ENCODE measurements at places on chromosomes 7 and 10.
A peak's percentile ranks its signal among the peaks of the same experiment; 100 is the strongest.

DNA sequence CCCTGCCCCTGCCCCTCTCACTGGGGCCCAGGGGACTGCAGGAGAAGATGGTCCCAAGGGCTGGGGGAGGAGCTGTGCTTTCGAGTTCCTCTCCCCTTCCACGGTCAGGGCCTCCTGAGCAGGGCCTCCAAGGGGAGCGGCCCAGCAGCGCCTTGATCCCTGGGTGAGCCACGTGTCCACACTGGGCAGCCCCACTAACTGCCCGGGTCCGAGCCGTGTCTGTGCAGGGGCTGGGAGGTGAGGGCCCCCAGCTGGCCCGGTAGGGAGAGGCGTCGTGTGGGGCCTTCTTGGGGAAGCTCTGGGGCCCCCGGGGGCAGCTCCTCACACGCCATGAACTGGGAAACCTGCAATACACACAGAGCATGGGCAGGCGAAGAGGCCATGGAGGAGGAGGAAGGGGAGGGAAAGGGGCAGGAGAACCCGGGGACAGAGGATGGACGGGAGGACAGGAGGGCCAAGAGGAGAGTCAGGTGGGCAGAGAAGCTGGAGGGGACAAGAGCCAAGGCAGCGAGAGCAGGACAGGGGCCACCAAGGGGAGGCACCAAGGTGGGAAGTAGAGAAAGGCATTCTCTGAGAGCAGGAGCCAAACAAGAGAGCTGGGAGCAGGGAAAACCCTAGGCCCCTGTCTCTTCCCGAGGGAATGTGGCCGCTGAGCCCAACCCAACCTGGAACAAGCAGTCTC lies 32.8 kb downstream of the KCNH2 start:
- DNase-seq = no peak

DNA sequence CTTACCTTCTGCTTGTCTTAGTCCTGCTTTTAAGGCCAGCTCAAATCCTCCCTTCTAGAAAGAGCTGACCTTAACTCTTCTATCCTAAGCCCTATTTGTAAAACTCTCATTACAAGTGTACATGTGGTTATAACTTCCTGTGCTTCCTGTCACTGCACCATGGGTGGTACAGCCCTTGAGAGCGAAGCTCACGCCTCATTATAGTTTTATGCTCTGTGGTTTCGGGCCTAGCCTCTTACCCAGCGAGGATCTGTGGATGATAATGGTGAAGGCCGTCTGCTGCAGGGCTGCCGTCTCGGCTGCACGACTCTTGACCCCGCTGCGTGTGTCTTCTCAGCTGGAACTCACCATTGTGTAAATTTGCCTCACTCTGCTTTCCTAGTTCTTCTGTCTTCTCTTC lies 74.6 kb downstream of the CUL1 start:
- peak; percentile 63 for DNase-seq

DNA sequence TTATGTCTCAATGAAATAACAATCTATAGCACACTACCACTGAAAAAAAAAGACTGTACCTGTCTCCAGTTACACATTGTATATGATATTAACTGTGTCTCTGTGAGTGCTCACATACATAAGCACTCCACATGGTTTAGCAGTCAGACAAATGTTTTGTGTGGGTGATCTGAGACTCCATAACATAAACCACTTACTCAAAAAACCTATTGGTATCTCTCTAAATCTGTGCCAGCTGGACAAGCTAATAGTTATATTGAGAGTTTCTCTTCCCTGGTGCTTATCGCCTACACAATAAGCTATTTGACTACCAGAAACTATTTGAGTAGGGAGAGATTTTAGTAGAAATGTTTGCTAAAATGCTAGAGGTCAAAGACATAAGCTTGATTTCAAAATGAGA lies 190.1 kb upstream of the AGR3 start:
- no peak for DNase-seq

DNA sequence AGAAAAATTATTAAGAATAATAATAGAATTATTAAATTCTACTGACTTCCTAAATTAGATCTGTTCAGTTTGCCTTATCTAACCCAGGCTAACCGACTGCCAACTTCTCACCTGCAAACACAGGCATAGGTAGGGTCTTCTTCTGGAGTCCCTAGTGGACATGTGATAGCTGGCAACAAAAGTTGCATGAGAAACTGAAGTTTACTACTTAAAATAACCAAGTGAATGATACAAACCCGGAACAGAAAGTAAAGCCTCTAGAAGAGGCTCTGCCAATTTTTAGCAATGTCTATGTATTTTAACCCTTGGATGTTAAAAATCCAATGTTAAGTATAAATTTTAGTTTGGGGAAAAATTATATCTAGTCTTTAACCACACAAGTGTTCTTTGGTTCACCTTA lies 37.6 kb downstream of the NDUFB2 start:
- no peak for DNase-seq

DNA sequence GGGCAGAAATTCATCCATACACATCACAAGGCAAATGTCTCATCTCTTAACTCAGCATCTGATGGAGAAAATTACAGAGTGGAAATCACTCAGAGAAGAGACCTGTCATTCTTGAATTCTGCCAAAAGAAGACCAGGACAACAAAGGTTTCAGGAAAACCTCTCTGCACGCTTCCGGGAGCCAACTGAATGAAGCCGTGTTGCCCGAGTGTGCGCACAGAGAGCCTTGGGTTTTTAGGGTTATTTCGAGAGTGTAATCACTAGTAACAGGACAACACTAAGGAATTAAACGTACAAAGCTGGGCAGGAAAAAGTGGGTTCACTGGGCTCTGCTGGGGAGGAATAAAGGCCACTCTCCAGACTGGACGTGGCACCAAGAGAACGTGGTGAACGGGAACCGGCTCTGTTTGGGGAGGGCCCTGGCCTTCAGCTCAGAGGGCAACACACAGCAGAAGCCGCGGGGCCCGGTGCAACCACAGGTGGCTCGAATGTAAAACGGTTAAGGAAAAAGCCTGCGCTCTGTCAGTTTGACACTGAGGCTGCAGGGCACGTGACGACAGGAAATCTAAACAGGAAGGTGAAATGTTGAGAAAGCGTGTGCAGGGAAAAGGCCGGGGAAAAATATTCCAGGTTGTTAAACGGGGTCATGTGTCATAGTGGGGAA lies 331.5 kb downstream of the DNAJB6 start:
- DNase-seq = no peak

- DNase-seq = peak; percentile 22
Measured at GRCh38 chr10:78028438-78029268, 662 bp downstream of the POLR3A start.

GRCh38 chr7:45149606-45150005 lies 8.0 kb upstream of the RAMP3 start:
- no peak for DNase-seq

DNA sequence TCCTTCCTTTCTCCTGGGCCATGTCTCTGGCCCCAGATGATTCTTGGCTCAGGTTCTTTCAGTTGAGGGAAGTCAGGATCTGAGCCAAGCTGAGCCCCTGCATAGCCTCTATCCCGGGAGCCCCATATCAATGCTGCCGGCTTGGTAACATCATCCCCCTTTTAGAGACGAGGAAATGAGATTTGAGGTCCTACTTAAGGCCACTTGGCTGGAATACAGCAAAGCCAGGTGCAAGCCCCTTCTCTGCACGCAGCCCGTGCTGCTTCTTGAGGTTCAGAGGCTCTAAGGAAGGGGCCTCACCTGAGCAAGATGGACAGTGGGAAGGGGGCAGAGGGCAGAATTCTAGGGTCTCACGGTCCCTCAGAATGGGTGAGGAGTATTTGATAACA lies 2.4 kb upstream of the IRF5 start:
- no peak for DNase-seq

DNA sequence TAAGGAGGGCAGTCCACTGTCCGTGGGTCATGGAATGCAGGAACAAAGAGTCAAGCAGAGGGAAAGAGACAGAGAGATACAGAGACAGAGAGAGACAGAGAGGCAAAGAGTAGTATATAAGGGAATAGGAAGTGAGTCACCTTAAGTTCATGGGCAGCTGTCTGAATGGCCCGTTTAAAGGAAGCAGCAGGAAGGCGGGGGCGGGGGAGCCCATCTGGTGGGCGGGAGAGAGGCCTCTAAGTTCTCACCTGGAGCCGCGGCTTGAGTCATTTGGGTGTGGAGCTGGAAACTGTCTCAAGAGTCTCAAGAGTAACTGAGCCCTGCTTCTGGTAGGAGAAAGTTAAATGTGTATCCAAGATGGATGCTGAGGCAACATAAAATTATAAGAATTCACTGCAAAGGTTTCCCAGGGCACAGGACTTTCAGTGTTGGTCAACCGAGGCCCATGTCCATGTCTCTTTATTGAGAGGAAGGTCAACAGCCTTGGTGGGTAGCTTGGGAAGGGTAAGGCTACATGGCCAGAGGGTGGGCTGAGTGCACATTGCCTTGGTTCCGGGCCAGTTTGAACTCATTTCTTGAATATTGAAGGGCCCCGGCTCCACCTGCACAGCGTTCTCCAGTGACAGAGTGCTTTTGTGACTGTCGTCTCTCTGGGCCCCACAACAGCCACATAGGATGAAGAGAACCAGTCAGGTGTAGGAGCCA lies 85.5 kb upstream of the CACUL1 start:
- DNase-seq = no peak

GRCh38 chr10:32959006-32959920 lies 1.2 kb upstream of the ITGB1 start:
- no peak for DNase-seq

DNA sequence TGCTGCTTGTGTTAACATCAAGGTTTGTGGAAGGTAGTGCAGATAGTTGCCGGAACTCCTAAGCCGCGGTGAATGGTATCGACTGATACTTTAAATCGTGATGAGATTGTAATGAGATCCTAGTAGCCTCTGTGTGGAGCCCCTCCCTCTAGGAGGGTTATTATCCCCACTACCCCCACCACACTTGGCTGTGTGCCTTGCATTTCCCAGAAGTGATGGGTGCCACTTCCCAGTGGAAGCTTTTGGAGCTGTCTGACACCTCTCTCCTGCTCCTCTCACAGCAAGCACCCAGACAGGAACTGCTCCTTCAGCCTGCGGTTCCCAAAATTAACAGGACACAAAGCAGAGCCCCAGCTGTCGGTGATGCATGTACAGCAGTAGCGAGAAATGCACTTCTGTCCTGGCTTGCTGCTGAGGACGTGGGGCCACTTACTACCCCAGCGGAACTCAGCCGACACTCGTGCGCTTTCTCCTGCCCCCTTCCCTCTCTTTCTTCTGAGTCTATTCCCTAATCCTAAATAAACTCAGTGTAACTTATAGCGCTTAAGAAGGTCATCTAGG lies 52.5 kb downstream of the PRKAG2 start:
- no peak for DNase-seq

DNA sequence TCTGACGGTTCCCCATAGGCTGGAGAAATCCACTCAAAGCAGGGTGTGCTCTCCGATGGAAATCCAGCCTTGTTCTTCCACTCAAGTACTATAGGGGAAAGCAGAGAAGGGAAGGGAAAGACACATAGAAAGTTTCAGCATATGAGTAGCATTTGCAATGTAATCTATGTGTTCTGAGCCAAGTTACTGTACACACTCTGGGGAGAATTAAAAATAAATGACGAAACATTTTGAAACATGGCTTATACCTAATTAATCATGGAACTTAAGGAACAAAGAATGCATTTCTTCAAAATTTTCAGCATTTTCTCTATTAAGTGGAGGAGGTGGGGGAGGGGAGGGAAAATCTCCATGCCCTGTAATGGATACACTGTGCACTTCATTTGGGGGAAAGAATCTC lies 198.1 kb upstream of the HABP2 start:
- no peak for DNase-seq

All from CD4-positive, alpha-beta T cell treated with Interleukin-17A for 1 hour (primary cell).